ENCODE measurements at places on chromosomes 1 and 21.

GRCh38 chr1:77545970-77546369 lies 136.5 kb downstream of the ZZZ3 start:
- DNase-seq = no peak

- no peak for DNase-seq
These were observed 2.2 kb downstream of the RNF19B start for GRCh38 chr1:32962248-32962896.

- DNase-seq = no peak
These were observed 96.9 kb upstream of the WLS start for GRCh38 chr1:68329096-68329835.

DNA sequence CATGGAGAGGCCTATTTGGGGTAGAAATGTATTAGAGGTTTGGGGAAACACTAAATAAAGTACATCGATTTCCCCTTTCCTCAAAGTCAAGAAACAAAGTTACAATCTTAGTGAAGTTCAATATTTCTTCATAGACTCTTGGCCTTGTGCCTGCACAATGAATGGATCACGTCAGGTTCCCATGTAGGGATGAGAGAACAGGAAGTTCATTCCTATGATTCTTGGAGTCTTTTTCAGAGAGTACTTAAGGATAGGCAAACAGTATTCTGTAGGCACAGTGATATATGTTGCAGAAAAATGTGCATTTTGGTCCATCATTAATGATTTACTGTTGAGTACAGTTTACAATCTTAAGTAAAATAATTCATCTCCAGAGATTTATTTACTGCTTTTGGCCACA lies 275.5 kb downstream of the RGS7 start:
- DNase-seq = no peak

GRCh38 chr1:213260311-213261075 lies 209.5 kb downstream of the RPS6KC1 start:
- DNase-seq = no peak

GRCh38 chr21:28294051-28294450 lies 698.6 kb downstream of the LTN1 start:
- DNase-seq = no peak

- DNase-seq = peak; percentile 23
These were observed 342.7 kb upstream of the NR5A2 start for GRCh38 chr1:199684686-199685273.

- DNase-seq = no peak
These were observed 78.5 kb upstream of the DPYD start for GRCh38 chr1:97999320-97999719.

DNA sequence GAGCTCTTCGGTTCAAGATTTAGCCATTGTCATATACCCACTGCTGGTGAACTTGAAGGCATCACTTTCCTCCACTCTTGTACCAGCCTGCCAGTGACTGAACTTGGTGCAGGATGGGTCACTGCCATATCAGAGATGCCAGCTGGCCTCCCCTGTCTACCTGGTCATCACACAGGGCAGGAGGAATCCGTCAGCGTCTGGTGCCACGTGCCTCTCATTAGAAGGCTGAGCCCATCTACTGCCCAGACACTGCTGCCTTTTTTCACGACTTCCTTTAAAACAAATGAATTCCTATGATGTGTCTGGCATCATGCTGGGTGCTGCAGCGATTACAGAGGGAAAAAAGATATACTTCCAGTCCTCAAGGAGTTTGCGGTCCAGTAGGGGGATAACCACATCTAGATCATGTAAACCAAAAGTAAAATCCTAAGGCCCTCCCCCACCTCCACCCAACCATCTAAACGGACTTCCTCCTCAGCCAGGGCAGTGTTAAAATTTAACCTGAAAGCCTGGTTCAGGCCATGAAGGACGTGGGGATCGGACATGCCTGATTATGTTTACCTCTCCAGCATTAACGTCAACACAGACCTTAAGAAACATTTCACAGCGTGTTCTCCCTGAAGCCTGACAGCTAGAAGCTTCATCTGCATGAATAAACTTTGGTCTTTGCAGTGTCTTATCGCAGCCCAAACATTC lies 29.2 kb upstream of the PDE9A start:
- DNase-seq = no peak

GRCh38 chr1:37353871-37354270 lies 120.5 kb upstream of the ZC3H12A start:
- no peak for DNase-seq

DNA sequence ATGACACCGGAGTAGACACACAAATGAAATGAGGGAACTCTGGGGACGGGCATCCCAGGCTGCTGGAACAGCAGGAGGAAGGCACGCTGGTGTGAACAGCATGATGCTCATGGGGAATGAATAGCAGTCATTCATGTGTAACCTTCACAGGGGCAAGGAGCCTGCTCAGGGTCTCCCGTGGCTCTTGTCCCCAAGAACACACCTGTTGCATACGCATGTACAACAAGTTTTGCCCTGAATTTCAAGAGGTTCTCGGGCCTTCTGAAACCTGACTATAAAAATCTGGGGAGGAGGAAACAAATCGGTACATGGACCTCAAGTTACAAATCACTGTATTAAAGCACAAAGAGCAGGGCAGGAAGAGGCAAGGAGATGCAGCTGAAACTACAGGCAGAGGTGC lies 93.4 kb downstream of the RRAGC start:
- DNase-seq = no peak

- no peak for DNase-seq
These were observed 37.6 kb downstream of the DHCR24 start for GRCh38 chr1:54849219-54850068.

DNA sequence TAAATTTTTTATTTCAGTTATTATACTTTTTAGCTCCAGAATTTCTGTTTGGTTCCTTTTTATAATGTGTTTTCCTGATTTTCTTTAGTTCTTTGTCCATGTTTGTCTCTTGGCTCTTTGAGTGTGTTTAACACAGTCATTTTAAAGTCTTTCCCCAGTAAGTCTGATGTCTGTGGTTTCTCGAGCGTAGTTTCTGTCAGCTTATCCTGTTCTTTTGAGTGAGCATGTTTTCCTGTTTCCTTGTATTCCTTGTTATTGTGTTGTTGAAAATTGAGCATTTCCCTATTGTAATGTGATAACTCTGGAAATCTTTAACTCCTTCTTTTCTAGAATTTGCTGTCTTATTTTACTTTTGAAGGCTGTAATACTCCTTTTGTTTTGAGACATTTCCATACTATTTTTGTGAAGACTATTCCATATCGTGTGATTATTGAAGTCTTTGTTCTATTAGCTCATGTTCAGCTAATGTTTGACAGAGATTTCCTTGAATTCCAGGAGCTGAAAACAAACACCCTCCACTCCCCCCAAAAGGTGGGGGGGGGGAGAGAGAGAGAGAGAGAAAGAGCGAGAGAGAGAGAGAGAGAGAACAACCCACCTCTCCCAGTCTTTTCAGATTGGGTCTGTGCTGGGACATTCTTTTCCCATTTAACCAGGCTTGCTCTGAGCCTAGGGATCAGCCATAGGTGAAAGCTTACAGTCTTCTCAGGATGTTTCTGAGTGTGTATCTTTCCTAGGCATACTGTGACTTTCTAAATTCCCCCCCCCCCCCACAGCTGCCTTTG lies 38.3 kb downstream of the SDCCAG8 start:
- DNase-seq = no peak

DNA sequence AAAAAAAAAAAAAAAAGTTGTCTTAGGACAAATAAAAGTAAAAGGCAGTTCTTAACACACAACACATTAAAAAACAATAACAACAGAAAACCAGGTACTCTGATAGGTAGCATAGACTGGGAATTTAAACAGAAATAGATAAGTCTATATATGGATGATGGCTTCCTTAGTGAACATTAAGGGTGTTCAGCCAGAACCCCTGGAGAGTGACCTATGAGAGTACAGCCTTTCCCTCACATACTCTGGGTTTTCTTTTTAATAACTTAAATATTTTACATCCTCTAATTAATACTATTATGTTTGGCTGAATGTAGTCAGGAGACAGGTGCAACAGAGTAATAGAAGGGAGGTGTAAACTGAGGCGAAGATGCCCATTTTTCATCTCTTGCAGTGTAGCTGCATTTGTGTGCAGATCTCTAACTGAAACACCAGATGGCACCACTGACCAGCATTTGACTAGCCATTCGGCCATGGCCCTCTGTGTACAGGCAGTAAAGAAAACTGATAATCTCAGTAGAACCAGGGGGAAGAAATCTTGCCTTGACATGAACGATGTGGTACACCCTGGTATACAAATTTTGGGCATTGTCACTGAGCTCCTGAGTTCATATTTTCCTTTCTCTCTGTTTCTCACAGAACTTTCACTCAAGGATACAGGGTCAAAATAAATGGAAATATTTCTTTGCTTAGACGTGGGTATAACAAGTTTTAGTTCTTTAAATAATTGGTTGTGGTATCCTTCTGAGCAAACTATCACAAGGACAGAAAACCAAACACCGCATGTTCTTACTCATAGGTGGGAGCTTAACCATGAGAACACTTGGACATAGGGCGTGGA lies 7.6 kb downstream of the TTF2 start:
- peak; percentile 49 for DNase-seq

DNA sequence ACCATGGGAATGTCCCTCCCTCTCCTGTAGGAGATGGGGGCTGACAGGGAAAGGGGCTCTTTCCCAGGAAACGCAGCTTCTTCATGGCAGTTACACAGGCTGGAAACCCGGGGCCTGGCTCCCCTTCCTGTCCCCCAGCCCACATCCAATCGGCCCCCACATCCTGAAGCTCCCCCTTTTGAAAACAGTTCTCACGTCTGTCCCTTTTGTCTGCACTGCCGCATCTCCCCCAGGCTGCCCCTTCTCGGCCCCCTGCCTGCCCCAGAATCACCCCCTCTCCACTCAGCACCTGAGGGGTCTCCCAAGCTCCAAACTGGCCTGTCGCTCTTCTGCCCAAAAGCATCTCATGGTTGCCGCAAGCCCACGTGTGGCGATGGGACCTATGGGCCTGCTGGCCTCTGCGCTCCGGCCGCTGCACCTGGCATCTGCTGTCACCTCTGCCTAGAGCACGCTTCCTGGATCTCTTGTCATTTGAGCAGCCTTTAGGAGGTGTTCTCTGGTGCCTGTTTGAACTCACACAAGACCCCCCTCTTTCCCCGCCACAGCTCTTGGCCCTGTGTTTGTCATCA lies 867 bp downstream of the SLC1A7 start:
- DNase-seq = no peak

- no peak for DNase-seq
These were observed 28.6 kb downstream of the ADGRB2 start for GRCh38 chr1:31735571-31735970.

DNA sequence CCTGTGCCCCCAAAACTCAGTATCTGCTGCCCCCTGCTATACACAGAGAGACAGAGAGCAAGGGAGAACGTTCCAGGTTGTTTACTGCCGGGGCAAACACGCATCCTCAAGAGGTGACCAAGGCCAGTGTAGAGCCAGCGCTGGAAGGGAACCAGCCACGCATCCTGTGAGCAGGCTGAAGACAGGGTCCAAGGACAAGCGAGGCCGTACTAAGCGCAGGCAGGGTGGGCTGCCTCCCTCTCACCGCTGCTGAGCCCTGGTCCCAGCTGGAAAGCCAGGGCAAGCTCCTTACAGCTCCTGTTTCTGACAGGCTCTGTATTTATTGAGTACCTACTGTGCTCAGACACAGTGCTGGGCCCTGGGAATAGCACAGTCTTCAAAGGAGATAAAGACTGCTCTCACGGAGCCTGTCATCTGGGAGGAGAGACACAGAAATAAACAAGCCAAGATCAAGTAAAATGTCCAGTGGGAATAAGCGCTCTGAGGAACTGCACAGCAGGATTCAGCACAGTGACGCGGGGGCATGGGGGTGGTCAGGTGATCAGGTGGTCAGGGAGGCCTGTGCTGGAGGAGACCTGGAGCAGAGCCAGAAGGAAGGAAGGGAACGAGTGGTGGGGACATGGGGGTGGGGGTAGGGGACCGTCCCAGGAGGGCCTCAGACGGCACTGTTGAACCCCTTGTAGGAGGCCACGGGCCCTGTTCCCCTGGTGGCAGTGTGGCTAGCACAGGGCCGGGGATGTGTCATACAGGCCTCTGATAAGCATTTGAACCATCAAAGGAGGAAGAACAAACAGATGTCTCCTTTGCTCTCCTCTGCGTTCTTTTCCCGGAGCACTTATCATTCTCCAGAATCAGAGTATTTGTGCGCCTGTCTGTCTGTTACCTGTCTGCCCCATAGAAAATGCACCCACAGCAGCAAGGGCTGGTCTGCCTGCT lies 37.8 kb upstream of the EFHD2 start:
- no peak for DNase-seq

DNA sequence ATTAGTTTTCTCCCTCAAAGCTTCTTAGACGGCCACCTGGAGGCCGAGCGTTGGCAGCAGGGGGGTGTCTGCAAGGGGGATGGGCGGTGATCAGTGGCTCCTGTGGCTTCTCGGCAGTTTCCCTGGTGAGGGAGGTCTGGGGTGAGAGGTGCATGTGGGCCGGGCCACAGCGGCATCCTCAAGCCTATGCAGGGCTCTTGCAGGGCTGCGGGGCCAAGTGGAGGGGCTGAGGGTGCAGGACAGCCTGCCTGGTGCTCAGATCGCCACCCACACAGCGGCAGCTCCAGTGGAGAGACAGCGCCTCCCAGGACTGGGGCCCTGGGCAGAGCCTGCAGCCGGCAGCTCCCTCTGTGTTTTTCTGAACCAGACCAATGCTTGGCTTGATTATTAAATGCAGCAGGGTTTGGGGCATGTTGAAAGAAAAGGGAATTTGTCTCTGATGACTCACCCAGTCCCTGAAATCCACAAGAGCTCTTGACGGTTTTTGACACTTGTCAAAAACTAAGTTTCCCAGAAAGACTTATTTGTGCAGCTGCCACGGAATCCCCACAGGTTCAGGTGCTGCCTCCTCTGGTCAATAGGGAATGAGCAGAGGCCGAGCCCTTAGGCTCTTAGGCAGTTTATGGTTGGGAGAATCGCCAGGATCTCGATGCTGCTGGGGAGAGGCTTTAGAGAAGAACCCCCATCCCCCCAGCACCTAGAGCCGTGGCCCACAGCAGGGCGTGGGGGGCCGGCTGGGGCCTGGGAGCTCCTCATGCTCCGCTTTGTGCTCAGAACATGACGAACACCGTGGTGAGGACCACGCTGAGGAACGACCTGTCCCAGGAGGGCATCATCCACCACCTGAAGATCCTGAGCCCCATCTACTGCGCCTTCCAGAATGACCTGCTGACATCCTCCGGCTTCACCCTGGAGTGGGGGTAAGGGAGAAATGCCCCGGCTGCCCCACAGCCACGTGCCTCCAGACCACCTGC lies 54.7 kb downstream of the UMODL1 start:
- no peak for DNase-seq

DNA sequence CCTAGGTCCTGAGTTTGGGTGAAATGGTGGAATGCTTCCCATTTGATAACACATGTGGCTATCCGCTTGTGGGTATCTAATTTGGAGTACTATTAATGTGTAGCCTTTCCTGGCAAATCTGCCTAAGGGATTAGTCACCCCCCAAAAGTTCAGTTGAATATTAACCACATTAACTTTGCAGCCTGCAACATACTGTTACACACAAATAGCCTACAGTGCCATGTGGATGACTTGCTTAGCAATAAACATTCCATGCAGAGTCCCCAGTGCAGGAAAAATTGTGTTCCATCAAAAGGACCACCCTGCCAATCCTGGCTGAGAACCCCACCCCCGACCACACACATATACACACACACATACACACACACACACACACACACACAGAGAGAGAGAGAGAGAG lies 303.3 kb upstream of the ESRRG start:
- DNase-seq = no peak
